ENCODE measurements at places on chromosomes 6 and 20. TPM values are rescaled to one million over a fixed set of nuclear protein-coding genes. Genes with fewer than 3 reads are reported as not detected.

GRCh38 chr6:144075187-144075586 lies 20.2 kb downstream of the SF3B5 start:
- no peak for DNase-seq
- H3K27me3 ChIP-seq, result no peaks in the 10 kb centered on the region
- H3K4me1 ChIP-seq, result no peaks in the 10 kb centered on the region
- no peak overlapping the region for H3K27ac ChIP-seq
- no peak overlapping the region for H3K4me3 ChIP-seq

DNA sequence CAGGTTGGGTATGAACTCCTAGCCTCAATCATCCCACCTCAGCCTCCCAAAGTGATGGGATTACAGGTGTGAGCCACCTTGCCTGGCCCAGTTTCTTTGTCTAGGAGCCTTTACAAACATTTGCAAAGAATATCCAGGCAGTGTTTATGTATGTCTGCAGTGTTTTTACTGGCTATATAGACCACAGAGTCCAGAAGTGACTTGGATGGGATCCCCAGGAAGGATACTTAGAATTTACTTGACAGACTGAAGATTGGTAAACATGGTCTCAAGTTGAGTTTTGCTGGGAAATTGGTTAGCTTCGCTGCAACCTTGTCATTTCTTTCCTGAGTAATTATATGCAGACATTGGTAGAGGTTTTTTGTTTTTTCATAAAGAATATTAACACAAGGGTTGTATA lies 23.8 kb downstream of the JARID2 start:
- H3K36me3 ChIP-seq, result no peaks in the 10 kb centered on the region
- H3K27me3 ChIP-seq, result no peaks in the 10 kb centered on the region
- no peak overlapping the region for H3K4me3 ChIP-seq
- H3K4me1 ChIP-seq, result peaks cover 56% of the 10 kb centered on the region
- no peak overlapping the region for H3K27ac ChIP-seq

GRCh38 chr6:45877970-45878590 lies 137.6 kb downstream of the CLIC5 start:
- H3K4me1 ChIP-seq, result no peaks in the 10 kb centered on the region
- no peaks in the 10 kb centered on the region for H3K36me3 ChIP-seq
- no peak for DNase-seq
- no peak overlapping the region for H3K4me3 ChIP-seq
- no peak overlapping the region for H3K27ac ChIP-seq
- no peaks in the 10 kb centered on the region for H3K27me3 ChIP-seq

DNA sequence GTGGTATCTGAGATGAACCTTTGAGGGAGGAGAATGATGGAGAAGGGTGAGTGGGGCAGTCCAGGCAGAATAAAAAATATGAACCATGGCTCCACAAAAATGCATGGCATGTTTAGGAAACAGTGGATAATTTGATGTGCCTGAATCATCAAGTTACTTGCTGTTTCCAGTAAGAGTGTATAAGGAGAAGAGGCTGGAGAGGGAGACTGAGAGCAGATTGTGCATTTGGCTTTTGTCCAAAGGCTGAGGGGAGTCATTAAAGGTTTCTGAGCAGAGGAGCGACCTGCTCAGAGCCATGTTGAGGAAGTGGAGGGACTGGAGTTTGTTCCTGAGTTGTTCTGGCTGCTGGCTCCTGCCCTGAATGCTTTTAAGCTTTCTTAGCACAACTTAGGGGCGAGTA lies 6.1 kb downstream of the MMP24 start:
- H3K27me3 ChIP-seq, result peaks cover 8% of the 10 kb centered on the region
- no peak overlapping the region for H3K27ac ChIP-seq
- peaks cover 14% of the 10 kb centered on the region for H3K36me3 ChIP-seq
- DNase-seq, result no peak

Gene NRSN1
- total RNA-seq, result not detected

GRCh38 chr6:52055451-52055850 lies 32.0 kb downstream of the PKHD1 start:
- H3K4me1 ChIP-seq, result no peaks in the 10 kb centered on the region
- no peak overlapping the region for H3K4me3 ChIP-seq
- H3K27me3 ChIP-seq, result no peaks in the 10 kb centered on the region
- no peak for DNase-seq

DNA sequence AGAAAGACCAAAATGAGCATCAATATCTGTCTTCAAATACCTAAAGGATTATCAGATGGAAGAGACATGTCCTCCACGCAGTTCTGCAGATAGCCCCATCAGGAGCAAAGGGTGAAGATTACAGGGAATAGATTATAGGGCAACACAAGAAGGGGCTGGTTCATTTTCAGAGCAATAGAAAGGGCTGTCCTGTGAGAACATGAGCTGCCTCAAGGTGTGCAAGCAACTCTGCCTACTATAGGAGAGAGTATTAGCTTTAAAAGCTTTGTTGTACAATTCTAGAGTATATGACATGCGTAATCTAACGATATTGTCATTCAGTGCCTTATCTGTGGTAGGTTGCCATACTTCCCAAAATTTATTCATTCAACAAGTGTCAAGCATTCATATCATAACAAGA lies 112.7 kb downstream of the NRSN1 start:
- no peak overlapping the region for H3K27ac ChIP-seq
- no peaks in the 10 kb centered on the region for H3K36me3 ChIP-seq
- peaks cover 5% of the 10 kb centered on the region for H3K27me3 ChIP-seq
- no peak overlapping the region for H3K4me3 ChIP-seq

DNA sequence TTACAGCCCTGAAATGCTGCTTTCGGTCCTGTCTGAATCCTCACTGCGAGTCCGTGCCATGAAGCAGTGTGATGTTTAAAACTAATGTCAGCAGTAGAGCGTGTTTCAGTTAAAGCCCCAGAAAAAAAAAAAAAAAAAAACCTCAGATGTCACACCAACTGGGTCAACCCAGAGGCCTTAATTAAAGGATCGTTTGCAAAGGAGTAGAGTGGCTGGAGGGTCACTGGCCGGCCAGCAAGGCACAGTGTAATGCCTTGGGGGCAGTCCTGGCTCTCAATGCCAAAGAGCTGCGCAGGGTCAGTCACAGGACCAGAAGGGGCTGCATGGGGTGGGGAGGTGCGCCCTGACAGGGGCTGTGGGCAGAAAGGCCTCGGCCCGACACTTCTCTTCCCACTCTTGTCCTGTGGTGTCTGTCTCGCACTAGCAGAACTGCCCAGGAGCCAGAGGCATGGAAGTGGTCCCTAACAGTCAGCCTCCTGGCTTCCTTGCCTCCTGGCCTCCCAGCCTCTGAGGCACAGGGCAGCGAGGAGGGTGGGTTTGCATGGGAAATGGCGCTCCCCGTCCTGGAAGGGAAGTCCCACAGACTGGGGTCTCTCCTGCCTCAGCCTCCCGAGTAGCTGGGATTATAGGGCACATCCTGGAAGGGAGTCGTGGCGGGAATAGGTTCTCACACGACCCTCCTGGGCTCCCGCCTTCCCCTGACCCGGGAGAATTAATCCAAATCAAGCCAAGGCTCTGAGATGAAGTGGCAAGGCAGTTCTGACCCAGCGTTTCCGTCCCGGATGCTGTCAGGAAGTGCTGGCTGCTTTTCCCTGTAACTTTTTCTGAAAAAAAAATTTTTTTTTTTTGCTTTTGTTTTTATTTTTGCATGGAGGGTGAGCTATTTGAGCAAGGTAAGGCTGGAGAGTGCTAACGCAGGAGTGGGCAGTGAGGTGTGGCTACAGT lies 53.7 kb upstream of the MPC1 start:
- H3K27me3 ChIP-seq, result no peaks in the 10 kb centered on the region
- no peaks in the 10 kb centered on the region for H3K36me3 ChIP-seq
- peaks cover 24% of the 10 kb centered on the region for H3K4me1 ChIP-seq
- H3K4me3 ChIP-seq, result no peak overlapping the region

DNA sequence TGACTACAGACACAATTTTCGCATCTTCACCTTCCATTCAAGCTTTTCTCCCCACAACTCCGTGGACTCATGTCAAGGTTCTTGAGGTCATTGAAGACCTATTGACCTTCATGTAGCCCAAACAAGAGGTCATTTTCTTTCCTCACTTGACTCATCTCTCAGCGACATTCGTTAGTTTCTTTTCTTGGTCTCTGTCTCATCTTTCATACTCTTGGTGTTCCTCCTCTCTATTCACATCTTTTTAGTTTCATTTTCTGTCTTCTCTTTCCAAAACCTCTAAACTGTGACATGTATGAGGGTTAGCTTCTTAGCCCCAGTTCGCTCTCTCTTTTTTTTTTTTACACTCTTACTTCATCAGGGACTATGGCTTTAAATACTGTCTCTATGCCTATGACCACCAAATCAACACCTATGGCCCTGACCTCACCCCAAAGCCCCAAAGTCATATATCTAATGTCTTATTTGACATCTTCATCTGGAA lies 128.6 kb upstream of the BACH2 start:
- H3K4me1 ChIP-seq, result peaks cover 4% of the 10 kb centered on the region
- peak; percentile 48 for DNase-seq
- peak overlapping the region; percentile 15 for H3K4me3 ChIP-seq
- no peaks in the 10 kb centered on the region for H3K27me3 ChIP-seq
- H3K36me3 ChIP-seq, result no peaks in the 10 kb centered on the region
- H3K27ac ChIP-seq, result no peak overlapping the region

- no peak for DNase-seq
- H3K4me1 ChIP-seq, result no peaks in the 10 kb centered on the region
- peaks cover 11% of the 10 kb centered on the region for H3K27me3 ChIP-seq
- H3K27ac ChIP-seq, result no peak overlapping the region
- no peaks in the 10 kb centered on the region for H3K36me3 ChIP-seq
- no peak overlapping the region for H3K4me3 ChIP-seq
These were observed 87.4 kb downstream of the CD24 start for GRCh38 chr6:106886922-106887797.

DNA sequence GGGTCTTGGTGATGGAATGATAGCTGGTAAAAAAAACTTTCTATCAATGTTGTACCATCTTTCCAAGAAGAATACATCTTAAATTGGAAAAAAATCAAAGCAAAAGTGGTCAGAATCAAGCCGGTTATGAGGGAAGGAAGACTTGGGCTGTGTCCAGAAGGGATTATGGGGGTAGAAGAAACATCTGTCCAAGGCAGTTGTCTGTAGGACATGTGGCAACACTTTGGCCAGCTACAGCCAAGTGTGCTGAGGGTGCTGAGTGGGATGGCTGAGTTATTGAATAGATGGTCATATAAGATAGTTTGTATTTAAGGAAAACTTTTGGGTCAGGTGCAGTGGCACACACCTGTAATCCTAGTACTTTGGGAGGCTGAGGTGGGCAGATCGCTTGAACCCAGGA lies 38.4 kb downstream of the INSM1 start:
- H3K36me3 ChIP-seq, result peaks cover 12% of the 10 kb centered on the region
- H3K27me3 ChIP-seq, result no peaks in the 10 kb centered on the region
- DNase-seq, result no peak
- H3K4me3 ChIP-seq, result no peak overlapping the region
- H3K4me1 ChIP-seq, result no peaks in the 10 kb centered on the region

Data from CD4-positive, alpha-beta T cell (primary cell).